ENCODE measurements at places on chromosomes 2 and 18. TPM values are rescaled to one million over a fixed set of nuclear protein-coding genes. Genes with fewer than 3 reads are reported as not detected.

CYTIP gene
- not detected for total RNA-seq

CNRIP1 gene
- total RNA-seq: 2.9 TPM

MEP1B gene
- total RNA-seq: 0.15 TPM

ZC3H6 gene
- total RNA-seq: 0.34 TPM

HRH4 gene
- total RNA-seq: not detected

GALNT13 gene
- total RNA-seq: 12.6 TPM

POTEC gene
- total RNA-seq: not detected

SNTG2 gene
- total RNA-seq: not detected

MERTK gene
- 2.1 TPM for total RNA-seq

DNAJC27 gene
- total RNA-seq: 1.8 TPM
